Progenitor cell of endocrine pancreas (in vitro differentiated cells): ENCODE measurements at places on chromosomes 12 and 14. TPM values are rescaled to one million over a fixed set of nuclear protein-coding genes. Genes with fewer than 3 reads are reported as not detected.

DNA sequence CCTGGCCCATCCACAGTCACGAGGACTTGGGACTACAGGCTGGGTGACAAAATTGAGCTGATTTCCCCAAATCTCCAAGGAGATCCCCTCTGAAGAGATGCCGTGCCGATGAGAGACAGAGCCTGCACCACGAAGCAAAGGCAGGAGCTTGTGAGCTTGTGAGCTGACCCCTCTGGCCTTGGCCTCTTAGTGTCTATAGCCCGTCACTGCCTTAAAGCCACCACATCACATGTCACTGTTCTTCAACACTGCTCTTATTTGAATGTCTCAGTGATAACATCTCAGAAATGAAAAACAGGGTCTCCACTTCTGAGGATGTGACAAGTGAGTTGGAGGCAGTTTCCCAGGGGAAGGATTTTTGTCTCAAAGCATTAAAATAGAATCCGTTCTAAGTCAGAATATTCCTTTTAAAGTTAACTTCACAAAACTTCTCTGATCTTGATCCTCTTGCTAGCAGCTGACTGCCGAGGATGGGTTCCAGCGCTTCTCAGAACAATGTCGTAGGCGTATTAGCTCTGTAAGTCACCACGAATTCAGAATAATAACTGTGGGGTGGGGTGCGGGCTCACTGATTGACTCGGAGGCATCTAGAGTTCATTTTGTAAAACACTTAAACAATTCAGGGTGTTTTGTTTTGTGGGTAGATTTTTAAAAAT lies 37.5 kb downstream of the CHST11 start:
- DNase-seq, result no peak
- H3K4me1 ChIP-seq, result peaks cover 2% of the 10 kb centered on the region
- no peaks in the 10 kb centered on the region for H3K27me3 ChIP-seq
- H3K36me3 ChIP-seq, result no peaks in the 10 kb centered on the region
- H3K4me3 ChIP-seq, result no peak overlapping the region

DNA sequence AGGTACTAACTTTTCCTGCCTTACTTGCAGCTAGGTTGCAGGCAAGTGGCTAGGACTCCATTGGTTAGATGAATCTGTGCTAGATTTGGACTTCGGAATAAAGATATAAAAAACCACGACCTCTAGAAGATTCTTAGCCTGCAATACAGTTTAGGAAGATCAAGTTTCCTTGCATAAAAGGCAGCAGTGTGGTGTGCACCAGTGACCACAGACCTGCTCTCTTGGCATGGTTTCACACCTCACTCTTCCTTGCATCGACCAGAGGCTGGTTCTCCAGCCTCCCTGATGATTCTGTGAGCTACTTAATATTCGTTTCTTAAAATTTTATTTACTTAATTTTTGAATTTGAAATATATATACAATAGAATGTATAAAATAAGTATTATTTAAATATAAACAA lies 9.8 kb downstream of the KLHDC1 start:
- H3K4me3 ChIP-seq, result no peak overlapping the region
- H3K27me3 ChIP-seq, result no peaks in the 10 kb centered on the region
- H3K4me1 ChIP-seq, result no peaks in the 10 kb centered on the region
- DNase-seq, result no peak

DNA sequence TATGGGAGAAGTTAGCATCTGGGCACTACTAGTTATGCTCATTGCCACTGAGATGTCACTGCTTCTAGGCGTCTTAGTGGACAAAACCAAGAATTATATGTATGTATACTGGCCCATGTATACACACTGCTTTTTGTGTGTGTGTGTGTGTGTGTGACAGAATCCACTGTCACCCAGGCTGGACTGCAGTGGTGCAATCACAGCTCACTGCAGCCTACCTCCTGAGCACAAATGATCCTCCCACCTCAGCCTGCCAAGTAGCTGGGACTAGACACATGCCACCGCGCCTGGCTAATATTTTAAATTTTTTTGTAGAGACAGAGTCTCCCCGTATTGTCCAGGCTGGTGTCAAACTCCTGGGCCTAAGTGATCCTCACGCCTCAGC lies 25.2 kb downstream of the LIMA1 start:
- no peaks in the 10 kb centered on the region for H3K27me3 ChIP-seq
- no peaks in the 10 kb centered on the region for H3K36me3 ChIP-seq
- DNase-seq, result no peak
- H3K4me3 ChIP-seq, result no peak overlapping the region
- peak overlapping the region; percentile 37 for H3K27ac ChIP-seq

DNA sequence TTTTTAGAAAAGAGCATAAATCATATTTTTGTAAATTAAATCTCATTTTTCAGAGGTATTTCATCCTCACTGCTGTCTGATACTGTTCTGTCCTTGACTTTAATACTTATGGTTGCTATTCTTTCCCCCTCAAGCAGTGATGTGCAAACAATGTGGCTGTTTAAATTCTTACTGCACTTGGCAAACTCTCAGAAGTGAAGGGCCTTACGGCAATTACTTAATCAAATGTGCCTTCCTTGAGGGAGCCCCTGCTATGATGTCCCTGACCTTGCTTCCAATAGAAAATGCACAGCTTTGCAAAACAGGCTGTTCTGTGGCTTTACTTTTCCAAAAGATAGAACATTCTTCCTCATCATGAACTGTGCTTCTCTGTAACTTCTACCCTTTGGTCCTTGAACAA lies 35.2 kb downstream of the UBE3B start:
- no peak overlapping the region for H3K27ac ChIP-seq
- no peaks in the 10 kb centered on the region for H3K4me1 ChIP-seq
- no peak overlapping the region for H3K4me3 ChIP-seq
- H3K27me3 ChIP-seq, result no peaks in the 10 kb centered on the region

- DNase-seq, result no peak
- H3K27me3 ChIP-seq, result no peaks in the 10 kb centered on the region
- H3K4me1 ChIP-seq, result no peaks in the 10 kb centered on the region
- H3K4me3 ChIP-seq, result no peak overlapping the region
- no peak overlapping the region for H3K27ac ChIP-seq
Measured at GRCh38 chr12:86373813-86374212, 117.6 kb upstream of the MGAT4C start.

DNA sequence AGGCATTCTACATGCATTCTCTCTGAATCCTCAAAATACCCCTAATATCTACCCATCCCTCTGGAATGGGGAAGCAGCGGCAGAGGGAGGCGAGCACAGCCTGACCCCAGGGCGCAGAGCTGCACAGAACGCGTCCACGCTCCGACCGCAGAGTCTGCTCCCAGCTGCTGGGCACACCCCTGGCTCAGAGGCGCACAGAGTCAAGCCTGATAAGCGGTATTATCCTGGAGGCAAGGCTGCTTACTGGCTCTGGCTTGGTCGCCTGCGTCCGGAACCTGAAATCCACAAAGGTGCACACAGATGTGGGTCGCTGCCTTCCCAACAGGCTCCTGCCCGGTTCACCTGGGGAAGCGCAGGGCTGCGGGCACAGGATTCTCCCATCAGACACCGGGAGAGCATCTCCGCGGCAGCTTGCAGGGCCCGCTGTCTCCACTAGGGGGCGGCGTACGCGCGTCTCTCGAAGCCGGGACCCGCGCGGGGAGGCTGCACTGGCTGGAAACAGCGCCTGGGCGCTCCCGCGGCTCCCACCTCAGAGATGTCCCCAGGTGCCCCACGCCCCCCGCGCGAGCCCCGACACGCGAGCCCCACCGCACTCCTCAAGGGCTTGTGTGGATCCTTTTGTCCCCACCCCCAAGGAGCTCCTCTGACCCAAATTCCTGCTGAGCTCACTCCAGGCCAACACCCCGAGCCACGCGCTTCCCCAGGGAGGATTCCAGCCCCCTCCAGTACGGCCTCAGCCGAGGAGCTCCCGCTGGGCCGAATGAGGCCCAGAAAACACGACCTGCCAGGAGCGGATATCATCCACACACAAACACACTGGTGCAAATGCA lies 120.1 kb upstream of the FZD10 start:
- DNase-seq, result peak; percentile 85
- no peak overlapping the region for H3K27ac ChIP-seq
- peaks cover 21% of the 10 kb centered on the region for H3K4me1 ChIP-seq

- no peak for DNase-seq
- H3K4me3 ChIP-seq, result no peak overlapping the region
- H3K27ac ChIP-seq, result peak overlapping the region; percentile 85
- H3K36me3 ChIP-seq, result no peaks in the 10 kb centered on the region
Measured at GRCh38 chr12:52200086-52200780, 8.4 kb upstream of the KRT80 start.

DNA sequence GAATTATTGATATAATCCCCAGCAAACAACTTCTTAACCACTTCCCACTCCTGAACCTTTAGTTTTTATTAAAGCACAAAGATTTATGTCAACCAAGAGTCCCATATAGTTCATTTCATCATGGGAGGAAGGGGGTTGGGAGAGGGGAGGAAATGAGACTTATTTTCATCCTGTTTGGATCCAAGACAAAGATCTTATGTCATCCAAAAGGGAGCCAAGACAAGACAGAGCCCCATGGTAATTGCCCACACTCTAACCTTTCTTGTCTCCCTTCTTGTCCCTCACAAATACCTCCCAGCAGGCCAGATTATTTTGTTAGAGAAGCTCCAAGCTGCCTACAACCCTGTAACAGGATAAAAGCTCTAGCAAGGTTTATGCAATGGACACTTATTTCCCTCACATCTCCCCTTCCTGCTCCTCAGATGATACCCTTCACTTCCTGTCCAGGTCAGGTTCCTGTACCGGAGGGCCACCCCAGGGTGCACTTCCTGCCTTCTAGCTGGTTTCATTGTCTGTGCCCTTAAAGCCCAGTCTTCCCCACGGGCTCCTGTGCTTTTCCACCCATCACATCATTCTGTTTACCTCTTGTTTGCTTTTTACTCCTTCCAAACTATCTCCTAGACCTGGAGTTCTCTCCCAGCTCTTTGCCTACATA lies 123.7 kb upstream of the MDM1 start:
- no peak for DNase-seq
- no peaks in the 10 kb centered on the region for H3K36me3 ChIP-seq
- peaks cover 30% of the 10 kb centered on the region for H3K4me1 ChIP-seq
- no peak overlapping the region for H3K27ac ChIP-seq

GRCh38 chr12:86254399-86255107 lies 1.6 kb downstream of the MGAT4C start:
- H3K27ac ChIP-seq, result no peak overlapping the region
- no peak for DNase-seq
- no peak overlapping the region for H3K4me3 ChIP-seq
- no peaks in the 10 kb centered on the region for H3K27me3 ChIP-seq
- no peaks in the 10 kb centered on the region for H3K36me3 ChIP-seq

DNA sequence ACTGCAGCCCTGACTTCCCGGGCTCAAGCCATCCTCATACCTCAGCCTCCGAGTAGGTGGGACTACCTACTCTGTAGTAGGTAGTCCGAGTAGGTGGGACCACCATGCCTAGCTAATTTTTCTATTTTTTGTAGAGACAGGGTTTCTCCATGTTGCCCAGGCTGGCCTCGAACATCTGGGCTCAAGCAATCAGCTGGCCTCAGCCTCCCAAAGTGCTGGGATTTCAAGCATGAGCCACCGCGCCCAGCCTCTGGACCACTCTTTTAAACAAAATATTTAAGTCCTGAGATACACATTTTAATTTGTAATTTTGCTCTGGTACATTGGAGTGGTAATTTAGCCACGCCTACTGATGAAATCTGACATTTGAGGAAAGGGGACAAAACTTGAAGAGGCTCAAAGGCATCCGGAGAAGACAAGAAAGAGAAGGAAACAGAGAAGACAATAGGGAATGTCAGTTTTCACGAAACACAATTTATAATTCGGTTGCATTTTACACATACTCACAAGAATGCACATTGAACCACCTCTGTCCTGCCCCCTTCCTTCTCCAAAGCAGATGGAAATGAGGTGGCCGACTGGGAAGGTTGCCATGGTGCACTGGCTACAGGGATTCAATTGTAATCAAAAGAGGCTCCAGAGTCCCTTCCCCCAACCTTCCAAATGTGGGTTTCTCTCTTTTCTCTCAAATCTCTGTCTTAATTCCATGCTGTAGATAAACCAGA lies 9.7 kb upstream of the TUBA1A start:
- no peaks in the 10 kb centered on the region for H3K36me3 ChIP-seq
- no peaks in the 10 kb centered on the region for H3K27me3 ChIP-seq
- H3K4me1 ChIP-seq, result peaks cover 20% of the 10 kb centered on the region
- H3K4me3 ChIP-seq, result no peak overlapping the region
- no peak overlapping the region for H3K27ac ChIP-seq

GRCh38 chr12:44774815-44775411 lies 101.2 kb downstream of the NELL2 start:
- peak; percentile 39 for DNase-seq
- peaks cover 1% of the 10 kb centered on the region for H3K4me1 ChIP-seq
- no peak overlapping the region for H3K27ac ChIP-seq

GRCh38 chr12:121003650-121004049 lies 12.6 kb downstream of the C12orf43 start:
- no peak for DNase-seq
- H3K27ac ChIP-seq, result no peak overlapping the region
- no peak overlapping the region for H3K4me3 ChIP-seq
- peaks cover 27% of the 10 kb centered on the region for H3K36me3 ChIP-seq

- no peak for DNase-seq
- peaks cover 16% of the 10 kb centered on the region for H3K27me3 ChIP-seq
- H3K4me3 ChIP-seq, result no peak overlapping the region
- peaks cover 24% of the 10 kb centered on the region for H3K4me1 ChIP-seq
- H3K36me3 ChIP-seq, result no peaks in the 10 kb centered on the region
- no peak overlapping the region for H3K27ac ChIP-seq
Measured at GRCh38 chr14:65926504-65926903, 514.0 kb downstream of the FUT8 start.

DNA sequence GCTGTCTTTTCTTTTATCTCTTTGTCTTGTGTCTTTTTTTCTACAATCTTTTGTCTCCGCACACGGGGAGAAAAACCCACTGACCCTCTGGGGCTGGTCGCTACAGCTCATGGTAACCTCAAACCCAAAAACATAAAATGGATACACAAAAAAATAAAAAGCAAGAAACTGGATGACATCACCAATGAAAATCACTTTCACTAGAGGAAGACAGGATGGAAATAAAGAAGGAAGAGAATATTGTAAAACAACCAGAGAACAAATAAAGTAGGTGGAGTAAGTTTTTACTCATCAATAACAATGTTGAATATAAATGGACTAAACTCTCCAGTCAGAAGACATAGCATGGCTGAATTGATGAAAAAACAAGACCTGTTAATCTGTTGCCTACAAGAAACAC lies 17.6 kb downstream of the MIPOL1 start:
- no peak for DNase-seq
- no peaks in the 10 kb centered on the region for H3K4me1 ChIP-seq
- H3K27me3 ChIP-seq, result no peaks in the 10 kb centered on the region

- H3K27me3 ChIP-seq, result peaks cover 70% of the 10 kb centered on the region
- H3K27ac ChIP-seq, result no peak overlapping the region
- H3K36me3 ChIP-seq, result no peaks in the 10 kb centered on the region
- H3K4me3 ChIP-seq, result no peak overlapping the region
Measured at GRCh38 chr12:114702462-114702861, 18.5 kb upstream of the TBX3 start.

GRCh38 chr12:57039016-57039798 lies 10.7 kb downstream of the MYO1A start:
- H3K27ac ChIP-seq, result no peak overlapping the region
- no peaks in the 10 kb centered on the region for H3K36me3 ChIP-seq
- H3K4me3 ChIP-seq, result no peak overlapping the region
- no peaks in the 10 kb centered on the region for H3K4me1 ChIP-seq
- no peak for DNase-seq

Gene NKX2-1
- 0.80 TPM in 1 of 2 replicates, not detected in the other for total RNA-seq

Gene DAAM1
- total RNA-seq, result 62.5 and 69.9 TPM in 2 replicates

Gene SLC10A1
- not detected in 2 replicates for total RNA-seq

Gene TAS2R13
- 3.0 and 3.4 TPM in 2 replicates for total RNA-seq

Gene KRT6C
- not detected in 2 replicates for total RNA-seq
